K562 (cell line): ENCODE measurements at places on chromosomes 7 and 10. TPM values are rescaled to one million over a fixed set of nuclear protein-coding genes. Genes with fewer than 3 reads are reported as not detected.

DNA sequence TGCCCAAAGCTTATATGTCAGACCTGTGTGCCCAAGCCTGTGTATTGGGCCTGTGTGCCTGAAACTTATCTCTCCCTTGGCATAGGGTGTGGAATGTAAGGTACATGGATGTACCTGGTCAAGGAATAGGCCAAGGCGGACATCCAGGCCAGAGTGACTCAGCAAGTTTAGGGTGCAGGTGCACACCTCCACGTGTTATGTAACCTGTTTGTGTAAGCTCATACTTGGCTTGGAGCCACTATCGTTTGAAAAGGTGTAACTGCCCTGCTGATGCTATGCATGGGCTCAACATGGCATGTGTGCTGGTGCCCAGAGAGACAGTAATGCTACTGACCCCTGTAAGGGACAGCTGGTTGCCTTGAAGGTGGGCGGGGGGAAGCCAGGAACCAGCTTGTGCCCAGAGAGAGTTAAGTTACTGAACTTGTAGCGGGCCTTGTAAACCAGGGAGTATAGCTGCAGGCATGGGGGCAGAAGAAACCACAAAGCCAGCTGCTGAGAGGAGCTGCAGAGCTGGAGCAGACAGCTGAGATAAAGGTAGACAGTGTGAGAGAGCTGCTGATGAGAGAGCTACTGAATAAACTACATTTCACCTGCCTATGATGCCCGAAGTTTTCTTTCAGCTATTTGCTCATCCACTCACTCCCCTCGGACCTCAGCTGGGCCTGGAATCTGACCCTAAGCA is 656.4 kb upstream of the ZWINT start:
- H3K36me3 ChIP-seq, result no peaks in the 10 kb centered on the region
- no peaks in the 10 kb centered on the region for H3K27me3 ChIP-seq
- no peak overlapping the region for H3K27ac ChIP-seq
- H3K4me1 ChIP-seq, result no peaks in the 10 kb centered on the region

GRCh38 chr10:77591238-77591880 is 46.2 kb downstream of the KCNMA1 start:
- H3K27ac ChIP-seq, result no peak overlapping the region
- no peaks in the 10 kb centered on the region; the same call in 1 of the 3 replicates for H3K4me1 ChIP-seq
- no peak for DNase-seq
- H3K4me3 ChIP-seq, result no peak overlapping the region

DNA sequence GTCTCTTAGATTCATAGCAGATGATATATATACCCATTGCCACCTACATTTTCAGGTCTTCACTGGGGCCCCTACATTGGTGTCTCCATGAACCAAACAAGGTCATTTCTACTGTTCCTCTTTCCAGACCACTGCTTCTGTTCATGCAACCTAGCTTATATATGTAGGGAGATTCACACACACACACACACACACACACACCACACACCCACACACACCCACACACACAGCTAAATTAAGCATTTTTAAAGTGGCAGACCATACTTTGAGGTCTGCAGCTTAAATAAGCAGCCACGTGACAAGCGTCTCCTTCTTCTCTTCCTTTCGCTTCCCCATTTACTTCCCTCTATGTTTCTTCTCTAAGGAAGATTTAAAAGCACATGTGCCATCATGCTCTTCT is 70.0 kb upstream of the CC2D2B start:
- H3K27me3 ChIP-seq, result no peaks in the 10 kb centered on the region
- H3K27ac ChIP-seq, result no peak overlapping the region
- no peaks in the 10 kb centered on the region for H3K4me1 ChIP-seq
- no peak overlapping the region for H3K4me3 ChIP-seq

DNA sequence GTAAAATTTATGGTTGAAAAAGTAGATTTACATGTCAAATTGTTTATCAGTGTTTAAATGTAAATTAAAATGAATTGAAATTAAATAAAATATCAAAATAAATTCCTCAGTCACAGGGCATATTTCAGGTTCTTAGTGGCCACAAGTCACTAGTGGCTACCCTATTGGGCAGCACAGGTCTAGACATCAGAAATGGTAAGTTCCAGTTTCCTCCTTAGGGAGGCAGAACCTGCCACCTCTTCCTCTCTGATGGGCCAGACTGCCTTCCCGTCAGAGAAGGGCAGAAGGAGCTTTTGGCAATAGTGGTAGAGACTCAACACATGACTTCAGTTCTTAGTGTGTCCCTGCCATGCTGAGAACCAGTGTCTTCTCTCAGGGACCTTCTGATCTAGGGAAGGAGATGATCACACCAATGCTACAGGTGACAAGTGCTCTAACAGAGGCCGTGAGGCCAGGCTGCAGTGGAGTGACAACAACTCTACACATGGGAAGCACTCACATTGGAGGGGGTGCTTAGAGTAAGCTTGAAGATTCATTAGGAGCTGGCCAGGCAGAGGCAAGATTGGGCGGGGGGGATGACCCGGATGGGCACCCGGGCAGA is 14.4 kb upstream of the PCBD1 start:
- H3K27me3 ChIP-seq, result peaks cover 65% of the 10 kb centered on the region
- H3K4me1 ChIP-seq, result peaks cover 5% of the 10 kb centered on the region
- no peak for DNase-seq
- no peak overlapping the region for H3K4me3 ChIP-seq

GRCh38 chr10:128414568-128414967 is 288.3 kb upstream of the MKI67 start:
- no peaks in the 10 kb centered on the region for H3K4me1 ChIP-seq
- DNase-seq, result no peak
- no peak overlapping the region for H3K27ac ChIP-seq
- no peak overlapping the region for H3K4me3 ChIP-seq
- H3K36me3 ChIP-seq, result no peaks in the 10 kb centered on the region
- H3K27me3 ChIP-seq, result peaks cover 8% of the 10 kb centered on the region; the same call in 1 of the 2 replicates

DNA sequence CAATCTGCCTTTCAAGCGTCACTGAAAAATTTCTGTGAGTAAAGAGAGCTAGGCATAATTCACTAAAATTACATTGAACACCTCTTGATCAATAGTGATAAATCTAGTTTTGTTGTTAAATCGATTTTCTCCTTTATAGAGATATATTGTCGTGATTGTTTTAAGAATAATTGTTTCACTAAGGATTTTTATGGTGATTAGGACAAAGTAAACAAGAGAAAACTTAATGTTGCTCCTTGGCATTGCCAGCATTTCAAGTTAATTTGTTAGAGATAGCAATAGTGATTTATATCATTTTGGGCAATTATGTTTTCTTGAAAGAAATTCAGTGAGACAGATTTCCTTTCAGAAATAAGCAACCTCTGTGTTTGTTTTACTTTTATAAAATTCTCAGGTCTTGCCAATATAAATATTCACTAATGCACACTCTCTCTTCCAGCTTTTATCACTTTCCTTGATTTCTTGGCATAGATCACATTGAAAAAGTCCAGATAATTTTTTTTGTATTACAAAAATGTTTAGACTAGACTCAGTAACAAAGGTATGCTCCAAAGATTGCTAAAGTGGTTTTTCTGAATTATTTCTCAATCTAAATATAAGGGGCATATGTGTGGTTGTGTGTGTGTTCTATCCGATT is 538.7 kb downstream of the TFEC start:
- no peaks in the 10 kb centered on the region for H3K27me3 ChIP-seq
- H3K27ac ChIP-seq, result no peak overlapping the region
- no peaks in the 10 kb centered on the region for H3K36me3 ChIP-seq
- no peak for DNase-seq
- no peaks in the 10 kb centered on the region for H3K4me1 ChIP-seq

DNA sequence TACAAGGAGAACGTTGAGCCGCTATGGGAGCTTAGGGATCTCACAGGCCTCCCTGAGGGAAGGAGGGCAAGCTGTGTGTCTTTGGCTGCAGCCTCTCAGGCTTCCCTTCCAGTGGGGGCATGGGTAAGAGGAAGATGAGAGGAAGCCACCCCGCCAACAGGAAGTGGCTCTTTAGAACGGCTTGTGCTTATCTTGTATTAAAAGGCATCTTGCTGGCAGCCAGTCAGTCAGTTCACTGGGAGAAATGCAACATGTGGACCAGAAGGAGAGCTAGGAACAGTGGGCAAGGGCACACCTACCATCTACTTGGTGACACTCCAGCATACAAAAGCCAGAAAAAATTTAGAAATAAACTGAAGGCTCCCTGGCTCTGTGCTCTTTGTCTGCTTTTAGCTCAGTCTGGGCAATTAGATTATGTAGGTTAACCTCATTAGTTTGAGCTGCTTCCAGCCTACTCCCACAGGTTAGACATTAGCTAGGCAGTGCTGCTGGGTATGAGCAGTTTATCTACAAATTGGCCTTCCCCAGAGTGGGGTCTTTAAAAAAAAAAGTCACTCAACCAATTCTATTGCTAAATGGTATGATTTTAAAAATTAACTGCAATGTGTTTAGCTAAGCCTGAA is 595.9 kb downstream of the KCNMA1 start:
- H3K27ac ChIP-seq, result no peak overlapping the region
- H3K36me3 ChIP-seq, result no peaks in the 10 kb centered on the region
- no peak for DNase-seq
- H3K4me3 ChIP-seq, result no peak overlapping the region
- H3K27me3 ChIP-seq, result no peaks in the 10 kb centered on the region
- H3K4me1 ChIP-seq, result no peaks in the 10 kb centered on the region

DNA sequence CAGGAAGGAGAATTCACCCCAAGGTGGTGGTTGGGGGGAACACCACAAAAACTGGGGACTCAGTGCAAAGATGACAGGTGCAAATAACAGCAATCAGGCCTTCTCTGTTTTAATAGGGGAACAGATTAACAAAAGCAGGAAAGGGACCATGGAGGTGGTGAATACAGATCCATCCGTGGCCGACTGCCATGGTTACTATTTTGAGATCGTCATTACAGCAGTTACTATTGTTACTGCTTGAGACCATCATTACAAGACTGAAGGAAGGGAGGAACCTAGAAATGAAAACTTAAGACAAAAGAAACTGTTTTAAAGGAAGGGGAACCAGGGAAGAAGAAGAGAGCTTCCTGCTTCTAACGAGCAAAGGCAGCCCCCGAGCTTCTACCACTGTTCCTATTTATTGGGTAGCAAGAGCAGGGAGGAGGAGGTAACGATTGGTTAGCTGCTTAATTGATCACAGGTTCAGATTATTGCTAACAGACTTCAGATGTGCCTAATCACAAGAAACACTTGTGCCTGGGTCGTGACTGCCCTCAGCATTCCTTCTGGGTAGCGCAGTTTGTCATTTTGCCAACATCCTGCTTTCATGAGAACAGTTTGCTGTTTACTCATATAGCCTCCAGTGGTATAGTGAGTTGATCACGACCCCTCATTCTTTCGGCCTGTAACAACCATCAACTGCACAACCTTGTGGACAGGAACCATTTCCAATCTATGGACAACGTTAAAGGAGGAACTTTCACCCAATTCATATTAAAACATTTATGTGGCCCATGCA is 216.3 kb downstream of the CHCHD3 start:
- H3K36me3 ChIP-seq, result peaks cover 8% of the 10 kb centered on the region; the same call in 1 of the 3 replicates
- H3K27ac ChIP-seq, result no peak overlapping the region
- DNase-seq, result no peak

The ABCB1 gene
- total RNA-seq, result 0.86 and 0.89 TPM in 2 replicates

DNA sequence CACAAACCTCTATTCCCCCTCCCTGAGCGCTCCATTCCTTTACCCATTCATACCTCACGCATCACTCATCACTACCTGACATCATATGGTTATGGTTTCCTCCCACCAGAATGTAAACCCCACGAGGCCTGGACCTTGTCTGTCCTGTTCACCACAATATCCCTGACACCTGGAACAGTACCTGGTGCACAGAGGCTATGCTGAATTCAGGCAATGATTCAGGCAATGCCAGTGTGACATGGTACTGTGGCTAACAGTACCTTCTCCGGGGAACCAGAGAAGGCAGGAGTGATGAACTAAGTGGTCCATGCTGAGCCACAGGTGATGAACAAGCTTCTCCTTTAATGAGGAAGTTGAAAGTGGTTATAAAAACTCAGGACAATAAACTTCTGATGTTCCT is 202.5 kb upstream of the PLXNA4 start:
- no peak overlapping the region for H3K27ac ChIP-seq
- H3K36me3 ChIP-seq, result peaks cover 3% of the 10 kb centered on the region; the same call in 1 of the 3 replicates
- no peak overlapping the region for H3K4me3 ChIP-seq
- peaks cover 15% of the 10 kb centered on the region for H3K27me3 ChIP-seq

The TRIP6 gene
- total RNA-seq, result 141 and 148 TPM in 2 replicates

GRCh38 chr10:11186374-11186773 is 168.7 kb downstream of the CELF2 start:
- no peak overlapping the region for H3K27ac ChIP-seq
- H3K36me3 ChIP-seq, result no peaks in the 10 kb centered on the region; the same call in 2 of the 3 replicates
- no peak for DNase-seq
- no peak overlapping the region for H3K4me3 ChIP-seq
- no peaks in the 10 kb centered on the region; the same call in 2 of the 3 replicates for H3K4me1 ChIP-seq
- H3K27me3 ChIP-seq, result no peaks in the 10 kb centered on the region

GRCh38 chr7:123624527-123625183 is 23.0 kb downstream of the ASB15 start:
- peak overlapping the region; percentile 11; the same call in 1 of the 3 replicates for H3K27ac ChIP-seq
- H3K4me1 ChIP-seq, result peaks cover 6% of the 10 kb centered on the region; the same call in 2 of the 3 replicates
- DNase-seq, result peak; percentile 81

DNA sequence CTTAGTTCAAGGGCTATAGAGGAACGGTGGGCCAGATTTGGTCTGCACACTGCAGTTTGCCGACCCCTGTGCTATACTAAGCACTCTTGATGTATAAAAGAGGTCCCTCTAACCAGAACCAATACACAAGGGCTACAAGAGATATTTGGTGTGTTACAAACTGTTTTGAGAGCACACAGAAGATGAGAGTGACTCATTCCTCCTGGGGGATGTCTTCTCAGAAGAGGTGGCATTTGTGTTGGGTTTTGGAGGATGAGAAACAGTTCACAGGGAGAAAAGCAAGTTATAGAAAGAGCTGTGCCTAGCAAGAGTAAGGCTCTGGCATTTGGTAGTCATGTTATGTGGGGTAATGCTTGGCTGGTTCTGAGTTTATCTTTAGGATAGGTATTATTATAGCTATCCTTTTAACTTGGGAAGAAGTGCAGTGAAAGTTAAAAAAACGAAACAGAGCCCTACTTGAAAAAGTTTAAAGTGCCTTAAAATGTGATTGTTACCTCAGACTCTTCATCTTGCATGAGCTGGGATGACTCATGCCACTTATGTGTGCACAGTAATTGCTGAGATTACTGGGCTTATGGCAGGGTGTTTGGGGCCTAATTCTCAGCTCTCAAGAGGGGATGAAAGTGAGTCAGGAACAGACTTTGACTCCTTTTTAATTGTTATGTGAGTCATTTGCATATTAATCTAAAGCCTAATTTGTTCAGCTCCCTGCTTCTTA is 160.4 kb downstream of the KIF20B start:
- no peaks in the 10 kb centered on the region for H3K36me3 ChIP-seq
- no peak overlapping the region for H3K4me3 ChIP-seq
- no peaks in the 10 kb centered on the region; the same call in 1 of the 2 replicates for H3K4me1 ChIP-seq
- no peak overlapping the region for H3K27ac ChIP-seq
- no peak for DNase-seq

- H3K4me3 ChIP-seq, result no peak overlapping the region
- DNase-seq, result no peak
- H3K4me1 ChIP-seq, result no peaks in the 10 kb centered on the region; the same call in 1 of the 2 replicates
- no peak overlapping the region for H3K27ac ChIP-seq
- H3K27me3 ChIP-seq, result peaks cover 61% of the 10 kb centered on the region
These were observed 5.5 kb upstream of the OPN4 start for GRCh38 chr10:86648704-86649427.

The ITGA8 gene
- total RNA-seq, result 0.20 TPM in 1 of 2 replicates, not detected in the other

- H3K4me3 ChIP-seq, result no peak overlapping the region
- no peaks in the 10 kb centered on the region for H3K4me1 ChIP-seq
- no peaks in the 10 kb centered on the region for H3K27me3 ChIP-seq
- no peak for DNase-seq
- no peaks in the 10 kb centered on the region for H3K36me3 ChIP-seq
These were observed 669.4 kb downstream of the INHBA start for GRCh38 chr7:41033500-41033899.
